GM18507 (cell line): ENCODE measurements at places on chromosomes 12 and 14.

- no peak for DNase-seq
These were observed 210.4 kb upstream of the KRR1 start for GRCh38 chr12:75721796-75722195.

- no peak for DNase-seq
These were observed 1079.1 kb downstream of the BCL11B start for GRCh38 chr14:98192946-98193345.

GRCh38 chr14:39967885-39968284 lies 535.7 kb upstream of the FBXO33 start:
- no peak for DNase-seq

DNA sequence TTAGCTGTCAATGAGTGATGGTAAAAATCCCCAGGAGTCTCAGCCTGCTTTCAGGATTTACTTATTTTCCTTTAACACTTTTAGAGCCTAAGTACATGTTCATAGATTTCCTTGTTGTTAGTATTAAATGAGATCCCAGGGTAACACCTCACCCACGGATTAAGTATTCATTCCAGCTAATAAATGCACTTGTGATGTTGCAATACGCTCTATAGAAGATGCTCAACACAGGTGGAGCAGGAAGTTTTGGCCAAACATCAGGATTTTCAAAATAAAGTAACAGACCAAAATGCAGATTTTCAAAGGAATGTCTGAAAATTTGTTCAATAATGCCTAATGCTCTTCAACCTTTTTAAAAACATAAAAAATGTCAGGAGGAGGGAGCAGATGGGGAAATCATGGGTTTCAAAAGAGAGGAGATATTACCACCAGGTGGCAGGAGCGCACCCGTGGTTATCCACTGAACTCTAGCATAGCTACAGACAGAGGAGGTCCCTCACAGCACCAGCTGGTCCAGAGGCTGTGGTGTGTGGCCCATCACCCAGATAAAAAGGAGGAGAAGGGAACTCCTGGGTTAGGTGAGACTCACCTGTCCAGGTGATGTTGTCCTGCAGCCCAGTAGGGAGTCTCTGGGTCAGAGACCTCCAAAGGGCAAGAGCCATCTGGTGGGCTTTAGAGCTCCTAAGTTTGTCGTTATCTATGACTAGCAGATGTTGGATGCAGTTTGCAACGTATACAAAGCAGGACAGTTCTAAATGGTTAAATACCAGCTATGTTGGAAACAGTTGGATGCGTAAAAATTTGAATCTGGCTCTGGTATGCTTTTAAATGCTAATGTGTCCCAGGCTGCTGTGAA lies 1158.4 kb upstream of the TMEM132C start:
- peak; percentile 12 for DNase-seq

DNA sequence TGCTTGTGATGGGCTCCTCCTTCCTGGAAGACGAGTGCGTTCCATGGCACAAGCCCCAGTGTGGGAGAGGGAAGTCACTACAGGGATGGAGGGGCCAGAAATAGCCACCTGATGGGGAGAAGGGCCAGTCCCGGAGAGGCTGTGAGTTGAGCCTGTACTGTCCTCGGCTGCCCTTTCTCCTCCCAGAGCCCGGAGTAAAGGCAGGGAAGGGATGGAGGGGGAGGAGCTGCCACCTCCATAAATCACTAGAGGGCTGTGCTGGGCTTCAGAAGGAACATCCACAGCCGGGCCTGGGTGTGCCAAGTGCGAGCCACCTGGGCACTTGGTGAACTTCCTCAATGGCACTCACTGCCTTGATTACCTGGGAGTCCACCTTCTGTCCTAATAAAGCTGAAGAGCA lies 110.1 kb downstream of the RBM19 start:
- DNase-seq, result no peak

DNA sequence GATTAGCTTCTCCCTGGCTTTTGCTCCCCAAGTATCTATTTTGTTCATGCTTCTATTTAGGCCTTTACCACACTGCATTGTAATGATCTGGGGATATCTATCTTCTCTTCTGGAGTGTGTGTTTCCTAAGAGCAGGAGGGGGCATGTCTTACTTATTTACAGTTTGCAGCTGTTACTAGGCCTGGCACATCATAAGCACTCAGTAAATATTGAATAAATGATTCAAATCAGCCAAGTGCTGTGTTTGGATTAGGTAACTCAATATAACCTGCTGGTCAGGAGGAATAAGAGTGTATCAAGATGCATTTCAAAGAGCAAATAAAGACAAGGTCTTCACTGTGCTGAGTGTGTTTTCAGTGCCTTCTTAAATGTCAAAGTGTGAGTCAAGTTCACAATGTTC lies 186.1 kb downstream of the FOXG1 start:
- no peak for DNase-seq

GRCh38 chr12:116651089-116651488 lies 86.8 kb downstream of the SPRING1 start:
- DNase-seq, result no peak

DNA sequence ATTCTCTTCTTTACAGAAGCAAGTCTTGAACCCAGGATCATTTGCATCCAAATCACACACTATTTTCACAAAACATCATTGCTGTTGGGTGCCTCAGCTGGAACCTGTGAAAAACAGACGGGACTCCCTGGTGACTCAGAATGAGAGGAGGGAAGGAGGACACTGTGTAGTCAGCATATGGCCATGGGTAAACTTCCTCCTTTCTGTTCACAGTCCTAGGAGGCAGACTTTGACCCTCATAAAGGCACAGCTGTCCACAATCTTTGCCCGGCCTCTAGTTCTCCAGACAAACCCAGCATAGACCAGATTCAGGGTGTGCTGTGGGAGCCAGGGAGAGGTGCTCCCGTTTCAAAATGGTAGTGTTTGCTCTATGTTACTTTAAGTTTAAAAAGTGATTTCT lies 62.0 kb downstream of the DYRK2 start:
- DNase-seq, result peak; percentile 14

DNA sequence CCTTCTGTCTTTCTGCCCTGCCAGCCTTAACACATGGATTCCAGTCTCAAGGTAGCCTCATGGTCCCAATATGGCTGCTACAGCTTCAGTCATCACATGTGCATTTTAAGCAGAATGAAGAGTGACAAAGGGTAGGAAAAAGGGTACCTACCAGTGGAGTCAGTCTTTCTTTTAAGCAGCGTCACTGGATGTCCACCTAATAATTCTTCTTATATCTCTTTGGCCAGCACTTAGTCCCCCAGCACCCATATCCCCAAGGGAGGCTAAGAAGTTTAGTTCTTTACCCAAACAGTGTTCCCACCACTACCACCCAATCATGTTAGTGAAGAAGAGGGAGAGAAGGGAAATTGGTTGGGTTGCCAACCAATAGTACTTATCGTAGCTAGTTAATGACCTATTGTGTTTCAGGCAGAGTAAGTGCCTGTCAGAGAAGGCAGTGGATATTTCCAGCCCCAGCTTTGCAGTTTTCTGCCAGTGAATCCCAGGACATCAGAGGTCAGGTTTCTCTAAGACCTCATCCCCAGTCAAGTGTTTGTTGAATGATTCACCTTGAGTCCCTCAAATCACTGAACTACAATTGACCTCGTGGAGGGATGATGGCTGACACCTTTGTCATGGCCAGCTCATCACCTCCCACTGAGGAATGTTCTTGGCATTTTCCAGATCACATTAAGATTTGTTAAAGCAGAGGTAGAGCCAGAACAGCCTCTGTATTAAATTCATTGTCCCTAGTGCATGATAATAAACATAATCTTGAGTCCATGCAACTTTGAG lies 250.9 kb upstream of the CRY1 start:
- DNase-seq, result no peak

DNA sequence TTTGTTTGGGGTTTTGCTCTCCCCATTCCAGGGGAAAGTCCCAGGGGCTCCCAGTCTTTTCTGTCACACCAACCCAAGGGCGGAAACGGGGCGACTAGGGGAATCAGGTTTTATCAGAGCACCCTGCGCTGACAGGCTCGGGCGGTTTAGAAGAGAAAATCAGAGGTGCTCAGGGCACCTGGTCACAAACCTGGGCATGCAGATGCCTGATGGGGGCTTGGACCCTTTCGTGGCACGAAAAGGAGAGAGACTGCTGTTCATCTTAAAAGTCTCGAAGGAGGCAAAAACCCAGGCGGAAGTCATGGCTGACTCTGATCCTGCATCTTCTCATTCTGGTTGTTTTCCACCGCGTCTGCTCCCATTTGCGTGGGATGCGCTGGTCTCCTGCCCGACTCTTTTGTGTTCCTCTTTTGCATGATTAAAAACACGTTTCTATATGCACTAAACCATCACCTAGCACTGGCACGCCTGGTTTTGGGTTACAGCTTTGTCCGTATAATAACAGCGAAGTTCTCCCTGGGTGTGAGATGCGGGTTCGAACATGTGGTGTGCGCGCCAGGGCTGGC lies 13.2 kb downstream of the OTX2 start:
- no peak for DNase-seq

DNA sequence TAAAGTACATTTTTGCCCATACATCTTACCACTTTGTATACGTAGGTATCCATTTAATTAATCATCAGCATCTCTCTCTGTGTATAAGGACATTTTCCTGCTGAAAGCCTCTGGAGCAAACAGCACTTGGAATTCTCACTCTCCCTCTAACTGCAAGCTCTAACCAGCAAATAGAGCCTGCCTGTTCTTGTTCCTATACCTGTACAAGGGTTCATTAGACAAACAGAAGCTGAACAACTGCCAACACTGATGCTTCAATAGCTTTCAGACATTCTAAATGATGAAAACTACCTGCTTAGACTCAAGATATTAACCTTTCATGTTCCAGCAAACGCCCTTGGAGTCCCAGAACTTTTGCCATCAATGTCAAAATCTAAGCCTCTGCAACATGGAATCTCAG lies 98.0 kb downstream of the KCNH5 start:
- DNase-seq, result no peak

GRCh38 chr12:6068227-6068626 lies 56.2 kb downstream of the VWF start:
- no peak for DNase-seq

- DNase-seq, result no peak
These were observed 110.2 kb downstream of the NEDD1 start for GRCh38 chr12:97017213-97017612.

DNA sequence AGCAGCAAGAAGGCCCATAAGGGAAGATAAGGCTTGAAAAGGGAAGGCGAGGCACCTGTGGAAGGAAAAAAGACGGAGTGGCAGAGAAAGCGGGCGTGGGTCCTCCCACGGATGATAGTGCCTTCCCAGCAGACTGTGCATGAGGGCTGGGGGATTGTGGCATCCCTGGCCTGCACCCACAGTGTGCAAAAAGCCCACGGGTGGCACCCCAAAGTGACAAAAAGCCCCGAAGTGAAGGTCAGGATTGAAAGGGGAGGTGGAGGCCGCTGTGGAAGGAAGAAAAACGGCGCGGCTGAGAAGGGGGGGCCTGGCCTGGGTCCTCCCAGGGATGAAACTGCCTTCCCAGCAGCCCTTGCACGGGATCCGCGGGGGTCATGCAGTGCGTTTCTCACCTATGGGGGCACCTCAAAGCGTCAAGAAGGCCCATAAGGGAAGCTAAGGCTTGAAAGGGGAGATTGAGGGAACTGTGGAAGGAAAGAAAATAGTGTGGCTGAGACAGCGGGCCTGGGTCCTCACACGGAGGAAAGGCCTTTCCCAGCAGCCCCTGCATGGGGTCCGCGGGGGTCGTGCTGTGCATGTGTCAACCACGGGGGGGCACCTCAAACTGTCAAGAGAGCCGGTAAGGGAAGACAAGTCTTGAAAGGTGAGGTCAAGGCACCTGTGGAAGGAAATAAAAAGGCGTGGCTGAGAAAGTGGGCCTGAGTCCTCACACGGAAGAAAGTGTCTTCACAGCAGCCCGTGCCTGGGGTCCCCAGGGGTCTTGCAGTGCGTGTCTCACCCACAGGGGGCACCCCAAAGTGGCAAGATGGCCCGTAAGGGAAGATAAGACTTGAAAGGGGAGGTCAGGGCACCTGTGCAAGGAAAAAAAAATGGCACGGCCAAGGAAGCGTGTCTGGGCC lies 274.1 kb downstream of the ALG10 start:
- DNase-seq, result no peak
